ENCODE measurements at places on chromosomes 3 and 15. TPM values are rescaled to one million over a fixed set of nuclear protein-coding genes. Genes with fewer than 3 reads are reported as not detected.
A peak's percentile ranks its signal among the peaks of the same experiment; 100 is the strongest.

Gene SMAD6
- 0.40 TPM for total RNA-seq

Gene PP2D1
- total RNA-seq: not detected

DNA sequence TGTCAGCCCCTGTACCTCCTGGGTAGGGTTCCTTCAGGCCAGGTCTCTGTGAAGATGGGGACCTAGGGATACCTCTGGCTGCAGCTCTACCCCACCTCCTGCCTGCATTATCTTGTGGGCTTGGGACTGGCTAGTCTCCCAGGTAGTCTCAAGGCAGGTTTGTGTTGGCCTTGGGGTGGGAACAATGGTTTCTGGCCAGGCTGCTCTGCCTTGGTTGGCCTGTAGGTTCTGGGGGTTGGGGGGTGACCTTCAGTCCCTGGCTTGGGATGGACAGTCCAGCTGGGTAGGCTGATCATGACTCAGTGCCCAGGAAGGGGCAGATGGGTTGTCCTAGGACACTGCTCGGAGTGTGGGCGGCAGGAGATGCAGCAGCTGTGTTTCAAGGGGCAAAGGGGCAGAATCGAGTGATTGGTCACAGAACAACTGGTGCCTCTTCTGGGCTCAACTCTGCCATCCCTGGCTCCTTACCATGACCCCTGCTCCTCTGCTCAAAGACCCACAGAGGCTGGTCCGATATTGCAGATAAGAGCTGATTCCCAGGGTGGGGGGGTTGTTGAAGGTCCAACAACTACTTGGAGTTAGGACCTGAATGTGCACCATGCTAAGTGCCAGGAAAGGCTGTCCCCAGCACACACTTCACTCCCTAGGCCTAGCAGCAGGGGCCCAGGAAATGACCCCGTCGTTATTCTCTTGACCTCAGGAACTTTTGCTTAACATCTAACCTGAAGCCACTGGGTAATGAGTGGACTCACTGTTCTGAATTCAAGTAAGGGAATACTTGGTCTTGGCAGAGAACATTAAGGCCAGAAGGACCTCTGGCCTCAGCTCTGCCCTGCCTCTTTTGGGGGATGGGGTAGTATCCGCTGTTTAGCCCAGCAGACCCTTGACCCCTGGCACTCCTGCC lies 18.1 kb upstream of the BSN start:
- H3K4me3 ChIP-seq: no peak overlapping the region
- no peak overlapping the region for H3K27ac ChIP-seq
- peaks cover 6% of the 10 kb centered on the region for H3K4me1 ChIP-seq
- peaks cover 8% of the 10 kb centered on the region for H3K36me3 ChIP-seq

GRCh38 chr15:62145015-62145735 lies 19.9 kb downstream of the C2CD4B start:
- DNase-seq: no peak
- H3K27me3 ChIP-seq: peaks cover 2% of the 10 kb centered on the region
- H3K4me3 ChIP-seq: no peak overlapping the region
- no peak overlapping the region for H3K27ac ChIP-seq
- peaks cover 5% of the 10 kb centered on the region for H3K4me1 ChIP-seq

GRCh38 chr3:27729325-27729724 lies 7.2 kb upstream of the EOMES start:
- peaks cover 82% of the 10 kb centered on the region for H3K27me3 ChIP-seq
- DNase-seq: no peak
- H3K4me1 ChIP-seq: peaks cover 32% of the 10 kb centered on the region
- H3K4me3 ChIP-seq: no peak overlapping the region
- H3K36me3 ChIP-seq: no peaks in the 10 kb centered on the region
- H3K27ac ChIP-seq: peak overlapping the region; percentile 22

DNA sequence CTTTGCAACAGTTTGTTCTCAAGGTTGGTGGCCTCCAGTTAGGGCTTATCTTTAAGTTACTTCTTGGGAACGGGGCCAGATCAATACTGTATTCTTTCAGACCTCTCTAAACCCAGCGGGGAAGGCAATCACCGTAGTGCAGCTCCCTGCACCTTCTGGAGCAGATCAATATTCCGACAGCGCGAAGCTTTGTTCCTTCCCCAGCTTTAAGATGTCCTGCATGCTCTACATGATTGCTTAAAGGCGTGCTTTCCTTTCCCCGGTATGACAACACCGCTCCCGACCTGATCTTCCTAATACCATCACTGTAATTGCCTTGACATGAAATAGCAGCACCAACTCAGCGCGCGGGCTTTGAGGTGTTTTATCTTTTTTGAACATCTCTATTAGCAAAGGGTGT lies 755.2 kb downstream of the NR2F2 start:
- no peak for DNase-seq
- no peak overlapping the region for H3K4me3 ChIP-seq
- H3K4me1 ChIP-seq: no peaks in the 10 kb centered on the region
- no peak overlapping the region for H3K27ac ChIP-seq
- no peaks in the 10 kb centered on the region for H3K36me3 ChIP-seq

DNA sequence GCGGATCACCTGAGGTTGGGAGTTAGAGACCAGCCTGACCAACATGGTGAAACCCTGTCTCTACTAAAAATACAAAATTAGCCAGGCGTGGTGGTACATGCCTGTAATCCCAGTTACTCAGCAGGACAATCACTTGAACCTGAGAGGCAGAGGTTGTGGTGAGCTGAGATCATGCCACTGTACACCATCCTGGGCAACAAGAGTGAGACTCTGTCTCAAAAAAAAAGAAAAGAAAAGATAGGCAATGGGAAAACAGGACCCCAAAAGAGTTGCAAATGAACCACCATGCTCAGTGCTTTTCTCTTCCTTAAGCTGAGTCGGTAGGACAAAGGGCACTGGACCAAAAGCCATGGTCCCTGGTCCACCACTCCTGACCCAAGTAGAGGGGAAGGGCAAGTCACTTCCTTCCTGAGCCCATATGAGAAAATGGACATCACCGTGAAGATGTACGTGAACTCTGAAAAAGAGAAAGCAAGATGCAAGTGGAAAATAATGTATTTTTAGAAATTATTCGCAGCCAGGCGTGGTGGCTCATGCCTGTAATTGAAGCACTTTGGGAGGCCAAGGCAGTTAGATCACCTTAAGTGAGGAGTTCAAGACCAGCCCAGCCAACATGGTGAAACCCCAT lies 2.6 kb downstream of the ITGB5 start:
- peaks cover 4% of the 10 kb centered on the region for H3K4me1 ChIP-seq
- no peak overlapping the region for H3K27ac ChIP-seq
- H3K36me3 ChIP-seq: no peaks in the 10 kb centered on the region
- H3K27me3 ChIP-seq: peaks cover 66% of the 10 kb centered on the region
- no peak overlapping the region for H3K4me3 ChIP-seq

- H3K27me3 ChIP-seq: no peaks in the 10 kb centered on the region
- no peak for DNase-seq
- H3K4me1 ChIP-seq: peaks cover 3% of the 10 kb centered on the region
- no peak overlapping the region for H3K4me3 ChIP-seq
- H3K36me3 ChIP-seq: peaks cover 8% of the 10 kb centered on the region
These were observed 22.9 kb downstream of the BBX start for GRCh38 chr3:107545680-107546120.

- no peak overlapping the region for H3K4me3 ChIP-seq
- no peak for DNase-seq
- peaks cover 39% of the 10 kb centered on the region for H3K36me3 ChIP-seq
- H3K27ac ChIP-seq: no peak overlapping the region
- peaks cover 4% of the 10 kb centered on the region for H3K27me3 ChIP-seq
These were observed 4.0 kb downstream of the RAB11A start for GRCh38 chr15:65873256-65873655.

- H3K4me1 ChIP-seq: no peaks in the 10 kb centered on the region
- no peak overlapping the region for H3K4me3 ChIP-seq
- H3K36me3 ChIP-seq: peaks cover 14% of the 10 kb centered on the region
- DNase-seq: no peak
- peaks cover 35% of the 10 kb centered on the region for H3K27me3 ChIP-seq
- no peak overlapping the region for H3K27ac ChIP-seq
These were observed 14.6 kb upstream of the OR5K2 start for GRCh38 chr3:98482717-98483482.

- no peak for DNase-seq
- no peak overlapping the region for H3K4me3 ChIP-seq
- H3K27ac ChIP-seq: no peak overlapping the region
- no peaks in the 10 kb centered on the region for H3K4me1 ChIP-seq
- no peaks in the 10 kb centered on the region for H3K27me3 ChIP-seq
- no peaks in the 10 kb centered on the region for H3K36me3 ChIP-seq
These were observed 161.0 kb downstream of the NAALADL2 start for GRCh38 chr3:175020101-175020500.

- H3K4me1 ChIP-seq: peaks cover 1% of the 10 kb centered on the region
- H3K27ac ChIP-seq: no peak overlapping the region
- H3K27me3 ChIP-seq: no peaks in the 10 kb centered on the region
These were observed 13.8 kb downstream of the BDH1 start for GRCh38 chr3:197541756-197542539.

GRCh38 chr3:178494386-178494785 lies 41.9 kb upstream of the KCNMB2 start:
- H3K4me3 ChIP-seq: no peak overlapping the region
- H3K4me1 ChIP-seq: no peaks in the 10 kb centered on the region
- no peaks in the 10 kb centered on the region for H3K36me3 ChIP-seq
- no peaks in the 10 kb centered on the region for H3K27me3 ChIP-seq

DNA sequence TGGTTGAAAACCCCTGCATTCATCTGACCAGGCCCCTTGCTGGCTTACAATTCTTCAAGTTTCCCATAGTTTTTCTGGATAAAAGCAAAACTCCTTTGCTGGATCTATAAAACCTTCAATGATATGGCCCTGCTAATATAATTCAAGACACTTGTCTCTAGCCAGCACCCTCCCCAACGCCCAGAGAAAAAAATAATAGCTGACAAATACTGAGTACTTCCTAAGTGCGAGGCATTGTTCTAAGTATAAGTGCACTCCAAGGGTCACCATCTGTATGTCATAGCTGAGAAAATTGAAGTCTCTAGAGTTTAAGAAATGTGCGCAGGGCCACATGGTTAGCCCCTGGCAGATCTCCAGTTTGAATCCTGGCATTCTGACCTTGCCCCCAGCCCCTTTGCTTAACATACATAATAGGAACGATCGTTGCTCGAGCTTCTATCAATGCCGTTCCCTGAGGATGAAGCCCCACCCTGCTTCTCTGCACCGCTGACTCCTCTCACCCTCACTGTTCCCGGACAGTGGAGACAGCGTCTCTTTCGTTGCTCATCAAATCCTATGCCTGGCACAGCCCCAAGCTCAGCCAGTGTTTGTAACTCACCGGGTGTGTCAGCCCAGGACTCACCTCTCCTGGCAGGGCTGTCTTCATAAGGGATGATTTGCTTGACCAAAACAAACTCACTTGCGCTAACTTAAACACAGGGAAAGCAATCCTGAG lies 377.1 kb upstream of the PROK2 start:
- H3K27ac ChIP-seq: no peak overlapping the region
- no peaks in the 10 kb centered on the region for H3K36me3 ChIP-seq
- no peak overlapping the region for H3K4me3 ChIP-seq
- no peaks in the 10 kb centered on the region for H3K4me1 ChIP-seq
- H3K27me3 ChIP-seq: no peaks in the 10 kb centered on the region

DNA sequence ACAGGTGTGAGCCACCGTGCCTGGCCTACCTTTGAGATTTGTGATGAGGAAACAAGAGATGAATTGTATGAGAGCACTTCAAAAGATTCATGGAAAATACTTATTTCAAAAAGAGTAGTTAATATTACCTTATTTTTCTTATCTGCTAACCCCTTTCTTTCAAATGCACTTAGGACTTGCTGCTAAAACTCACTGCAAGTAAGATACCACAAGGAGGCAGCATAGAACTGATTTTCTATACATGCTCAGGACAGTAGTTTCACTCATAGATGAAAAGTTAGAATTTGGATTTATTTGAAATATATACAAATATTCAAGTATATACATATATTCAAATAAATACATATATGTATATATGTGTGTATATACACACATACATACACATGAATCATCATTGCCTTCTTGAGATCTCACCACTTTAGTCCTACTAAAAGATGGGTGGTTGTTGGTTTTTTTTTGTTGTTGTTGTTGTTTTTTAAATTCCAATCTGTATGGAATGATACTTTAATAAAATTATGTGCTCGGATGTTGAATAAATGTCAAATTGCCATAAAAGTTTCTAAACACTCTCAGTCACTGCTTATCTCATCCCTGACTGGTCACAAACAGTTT lies 2.4 kb downstream of the CCNDBP1 start:
- DNase-seq: peak; percentile 36
- H3K27ac ChIP-seq: peak overlapping the region; percentile 61
- H3K4me1 ChIP-seq: peaks cover 35% of the 10 kb centered on the region
- no peaks in the 10 kb centered on the region for H3K27me3 ChIP-seq
- H3K4me3 ChIP-seq: peak overlapping the region; percentile 96

DNA sequence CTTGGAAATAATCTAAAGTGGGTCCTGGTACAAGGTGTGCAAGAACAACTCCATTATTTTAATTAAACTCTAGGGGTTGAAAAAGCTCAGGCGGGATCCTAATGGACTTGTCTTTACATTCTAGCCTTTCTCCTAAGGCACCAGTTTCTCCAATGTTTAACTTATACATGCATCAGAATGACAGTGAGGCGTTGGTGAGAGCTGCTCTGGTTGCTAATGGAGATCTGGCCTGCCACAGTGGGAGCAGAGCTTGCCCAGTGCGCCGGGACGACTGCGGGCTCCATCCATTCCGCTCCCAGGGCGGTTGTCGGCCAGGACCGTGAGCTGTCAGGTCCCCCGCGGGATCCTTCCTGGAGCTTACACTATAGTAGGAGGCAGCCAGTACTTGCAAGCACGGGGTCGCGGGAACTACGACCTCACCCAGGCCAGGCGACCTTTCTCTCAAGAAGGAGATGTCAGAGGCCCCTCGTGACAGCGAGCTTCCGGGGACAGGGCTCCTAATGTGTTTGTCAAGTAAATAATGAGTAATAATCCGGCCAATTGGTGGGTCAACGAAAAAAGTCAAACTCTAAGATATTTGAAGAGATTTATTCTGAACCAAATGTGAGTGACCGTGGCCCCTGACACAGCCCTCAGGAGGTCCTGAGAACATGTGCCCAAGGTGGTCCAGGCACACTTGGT lies 991 bp upstream of the HIGD1A start:
- H3K27ac ChIP-seq: peak overlapping the region; percentile 26
- peaks cover 38% of the 10 kb centered on the region for H3K4me1 ChIP-seq
- H3K36me3 ChIP-seq: peaks cover 12% of the 10 kb centered on the region
- H3K4me3 ChIP-seq: peak overlapping the region; percentile 96

- no peak for DNase-seq
- H3K36me3 ChIP-seq: peaks cover 30% of the 10 kb centered on the region
- H3K27ac ChIP-seq: no peak overlapping the region
- peaks cover 38% of the 10 kb centered on the region for H3K4me1 ChIP-seq
These were observed 9.3 kb downstream of the PARL start for GRCh38 chr3:183875411-183875810.

DNA sequence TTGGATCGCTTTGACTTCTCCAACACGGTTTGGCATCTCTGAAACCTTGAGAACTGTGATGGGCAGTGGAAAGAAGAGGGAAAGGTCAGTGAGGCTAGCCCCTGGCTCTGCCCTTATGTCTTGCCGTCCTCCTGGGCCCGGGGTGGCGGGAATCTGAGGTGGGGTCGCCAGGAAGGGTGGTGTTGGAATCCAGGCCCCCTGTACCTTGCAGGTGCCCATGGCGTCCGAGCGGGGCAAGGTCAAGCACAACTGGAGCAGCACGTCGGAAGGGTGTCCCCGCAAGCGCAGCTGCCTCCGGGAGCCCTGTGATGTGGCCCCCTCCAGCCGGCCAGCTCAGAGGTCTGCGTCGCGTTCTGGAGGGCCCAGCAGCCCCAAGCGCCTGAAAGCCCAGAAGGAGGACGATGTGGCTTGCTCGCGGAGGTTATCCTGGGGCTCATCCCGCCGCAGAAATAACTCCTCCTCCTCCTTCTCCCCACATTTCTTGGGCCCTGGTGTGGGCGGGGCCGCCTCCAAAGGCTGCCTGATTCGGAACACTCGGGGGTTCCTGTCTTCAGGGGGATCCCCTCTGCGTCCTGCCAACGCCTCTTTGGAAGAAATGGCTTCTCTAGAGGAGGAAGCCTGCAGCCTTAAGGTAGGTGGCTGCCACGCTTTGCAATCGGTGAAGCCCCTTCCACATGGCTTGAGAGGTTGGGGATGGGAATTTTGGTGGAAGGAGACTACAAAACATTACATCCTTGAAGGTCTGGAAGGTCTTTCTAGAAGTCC lies 907 bp downstream of the TATDN2 start:
- peaks cover 51% of the 10 kb centered on the region for H3K4me1 ChIP-seq
- peak; percentile 54 for DNase-seq
